SK-N-MC (cell line): ENCODE measurements at places on chromosomes 7 and 10.

DNA sequence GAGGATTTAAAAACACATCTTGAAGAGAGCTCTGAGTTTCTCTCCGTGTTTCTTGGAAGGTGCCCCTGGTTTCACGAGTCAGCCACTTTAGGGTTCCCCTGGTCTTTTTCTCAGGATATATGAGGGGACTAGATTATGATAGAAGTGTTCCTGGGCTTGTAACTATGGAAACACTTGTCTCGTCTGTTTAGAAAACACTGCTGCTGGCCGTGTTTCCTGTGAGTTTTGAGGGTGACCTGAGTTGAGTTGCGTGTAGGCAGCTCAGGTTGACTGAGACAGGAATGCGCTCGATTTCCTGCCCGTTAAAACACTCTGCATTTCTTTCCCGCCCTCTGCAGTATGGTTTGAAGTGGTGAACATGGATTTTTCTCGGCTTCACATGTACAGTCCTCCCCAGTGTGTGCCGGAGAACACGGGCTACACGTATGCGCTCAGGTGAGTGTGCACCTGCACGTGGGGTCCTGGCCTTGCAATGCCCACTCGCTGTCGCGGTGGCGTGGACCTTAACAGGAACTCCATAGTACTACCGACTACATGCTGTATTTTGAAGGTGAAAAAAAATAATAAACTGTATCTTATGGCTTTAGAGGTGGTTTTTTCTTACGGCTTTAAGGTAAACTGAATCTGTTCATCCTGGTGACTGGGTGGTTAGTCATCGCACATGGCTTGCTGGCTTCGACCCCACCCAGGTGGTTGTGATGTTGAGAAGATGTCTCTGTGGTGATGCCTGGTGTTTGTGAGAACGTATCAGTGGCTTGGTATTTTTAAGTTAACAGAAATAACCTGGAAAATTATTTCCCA, at the start of gene SUN1:
TSS of gene SUN1 (plus strand) at position 310 of the 801 bp plus-strand sequence. CDS start at position 359, 49 bp downstream.
- DNase-seq: no peak

DNA sequence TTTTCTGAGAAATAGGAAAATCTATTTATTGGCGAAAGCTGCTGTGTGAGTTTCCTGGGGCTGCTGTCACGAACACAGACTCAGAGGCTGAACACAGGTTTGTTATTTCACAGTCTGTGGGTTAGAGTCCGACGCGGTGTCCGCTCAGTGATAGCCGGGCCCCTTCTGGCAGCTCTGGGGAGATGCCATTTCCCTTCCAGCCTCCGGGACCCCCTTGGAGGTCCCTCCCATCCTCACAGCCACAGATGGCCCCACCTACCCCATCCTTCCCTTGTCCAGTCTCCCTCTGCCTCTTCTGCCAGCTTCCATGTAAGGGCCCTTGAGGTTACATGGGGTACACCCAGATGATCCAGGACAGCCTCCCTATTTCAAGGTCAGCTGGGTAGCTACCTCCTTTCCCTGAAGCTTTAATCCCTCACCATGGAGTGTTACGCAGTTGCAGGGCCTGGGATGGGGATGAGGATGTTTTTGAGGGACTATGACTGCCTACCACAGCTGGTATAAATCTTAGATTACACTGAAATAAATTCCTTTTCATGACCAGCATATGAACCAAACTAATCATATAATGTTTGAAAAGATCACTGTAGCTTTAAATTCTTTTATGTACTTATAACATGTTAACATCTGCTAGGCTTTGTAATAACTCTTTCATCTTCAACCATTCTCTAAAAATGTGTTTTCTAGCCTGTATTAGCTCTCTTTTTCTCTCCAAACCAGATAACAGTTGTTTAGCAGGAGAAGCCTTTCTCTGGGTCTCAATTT, 98.5 kb downstream of the WDR37 start:
- DNase-seq: no peak

GRCh38 chr7:51315393-51316261, 982 bp downstream of the COBL start:
- DNase-seq: no peak

DNA sequence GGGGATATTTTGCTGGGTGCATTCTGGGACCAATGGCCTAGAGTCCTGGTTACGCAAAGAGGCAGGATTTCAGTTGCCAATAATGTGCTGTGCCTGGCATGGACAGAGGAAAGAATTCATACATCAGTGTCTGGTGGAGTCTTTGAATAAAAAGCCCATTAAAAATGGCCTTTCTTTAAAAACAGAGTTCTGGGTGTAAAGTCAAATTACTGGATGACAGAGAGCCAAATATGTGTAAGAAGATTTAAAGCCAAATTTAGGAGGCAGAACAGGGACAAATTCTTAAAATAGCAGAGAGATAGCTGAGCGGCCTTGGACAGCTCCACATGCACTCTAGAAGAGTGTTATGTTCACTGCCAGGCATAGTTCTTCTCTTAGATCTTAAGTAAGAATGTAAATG, 60.8 kb upstream of the MEOX2 start:
- DNase-seq: no peak

- DNase-seq: no peak
Observed at GRCh38 chr7:123977081-123977480, 52.0 kb downstream of the SPAM1 start.

GRCh38 chr7:56222866-56223265, 106.6 kb upstream of the NUPR2 start:
- DNase-seq: no peak

- DNase-seq: no peak
Observed at GRCh38 chr10:119834188-119834587, 38.5 kb downstream of the MCMBP start.

GRCh38 chr7:157715071-157715937, 378.5 kb downstream of the DNAJB6 start:
- DNase-seq: no peak

DNA sequence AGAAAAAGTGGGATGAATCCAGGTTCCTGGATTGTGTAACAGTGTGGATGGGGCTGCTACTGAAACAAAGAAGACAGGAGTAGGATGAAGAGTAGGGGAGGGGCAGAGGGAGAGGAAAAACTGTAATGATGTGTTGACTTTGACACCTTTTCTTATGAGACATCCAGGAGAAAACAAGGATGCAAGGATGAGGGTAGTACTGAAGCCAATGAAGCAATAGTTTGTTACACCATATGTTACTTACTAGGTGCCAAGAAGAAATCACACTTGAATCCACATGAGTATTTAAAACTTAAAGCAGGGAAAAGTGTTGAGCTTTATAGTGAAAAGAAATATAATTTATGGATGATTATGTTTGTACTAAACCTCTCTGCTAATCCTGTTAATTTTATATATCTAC, 420.6 kb downstream of the ARL4A start:
- DNase-seq: no peak

DNA sequence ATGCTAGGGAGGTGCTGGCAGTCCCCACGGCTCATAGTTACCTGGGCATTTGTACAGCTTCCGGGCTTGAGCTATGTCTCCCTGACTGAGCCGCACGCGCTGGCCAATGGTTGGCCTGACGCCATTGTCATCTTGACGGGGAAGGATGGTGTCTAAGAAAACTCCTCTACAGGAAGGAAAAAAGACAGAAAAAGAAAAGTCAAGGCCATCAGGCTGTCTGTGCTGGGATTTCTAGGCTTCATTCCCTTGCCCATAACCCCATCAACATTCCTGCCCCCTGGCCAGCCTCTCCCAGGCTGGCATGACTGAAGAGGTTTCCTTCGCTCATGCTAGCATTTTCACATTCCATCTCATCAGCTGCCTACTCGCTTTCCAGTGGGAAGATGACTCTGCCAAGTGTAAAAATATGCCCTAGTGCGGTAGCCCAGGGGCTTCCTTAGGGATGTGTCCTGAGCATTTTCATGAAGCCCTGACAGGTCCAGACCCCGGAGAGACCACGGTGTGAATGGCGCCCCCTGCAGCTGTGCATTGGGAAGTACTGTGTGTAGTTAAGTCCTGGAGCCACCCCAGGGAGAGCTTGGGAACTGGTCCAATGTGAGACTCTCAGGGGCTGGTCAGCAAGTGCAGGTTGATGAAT, 54.5 kb upstream of the OPALIN start:
- no peak for DNase-seq

GRCh38 chr10:23543691-23544380, 105.0 kb downstream of the OTUD1 start:
- no peak for DNase-seq

DNA sequence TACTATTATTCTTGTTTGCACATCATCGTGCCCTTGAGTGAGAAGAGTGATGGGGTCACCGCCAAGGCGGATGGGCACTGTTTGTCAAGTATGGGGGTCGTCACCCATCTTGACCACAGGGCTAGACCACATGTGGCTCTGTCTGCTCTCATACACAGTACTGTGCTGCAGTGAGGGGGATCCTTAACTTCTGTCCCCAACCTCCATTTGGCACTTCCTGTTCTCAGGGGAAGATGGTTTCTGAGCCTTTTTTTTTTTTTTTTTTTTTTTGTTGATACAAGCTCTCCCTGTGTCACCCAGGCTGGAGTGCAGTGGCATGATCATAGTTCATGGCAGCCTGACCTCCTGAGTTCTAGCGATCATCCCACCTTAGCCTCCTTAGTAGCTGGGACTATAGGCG, 13.6 kb downstream of the WBP1L start:
- DNase-seq: no peak

GRCh38 chr7:27071622-27072390, 24.0 kb downstream of the HOXA1 start:
- DNase-seq: no peak

GRCh38 chr7:31882187-31882586, 188.0 kb downstream of the PDE1C start:
- DNase-seq: no peak

DNA sequence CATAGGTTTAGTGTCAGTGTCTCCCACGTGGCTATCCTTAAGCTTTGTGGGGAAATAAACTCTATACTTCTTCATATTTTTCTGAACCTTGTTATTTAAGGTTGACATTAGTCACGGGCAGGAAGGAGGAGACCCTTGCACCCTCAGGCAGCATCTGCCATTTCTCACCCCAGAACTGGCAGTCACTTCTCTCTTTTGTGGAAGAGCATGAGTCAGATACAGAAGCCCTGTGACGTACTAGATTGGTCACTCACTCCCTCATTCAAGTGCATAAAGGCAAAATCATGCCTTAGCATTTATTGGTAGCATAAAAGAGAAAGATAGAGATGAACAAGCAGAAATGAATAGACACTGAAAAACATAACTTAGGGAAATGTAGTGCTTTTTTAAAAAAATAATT, 206.0 kb upstream of the MDFIC start:
- DNase-seq: no peak

DNA sequence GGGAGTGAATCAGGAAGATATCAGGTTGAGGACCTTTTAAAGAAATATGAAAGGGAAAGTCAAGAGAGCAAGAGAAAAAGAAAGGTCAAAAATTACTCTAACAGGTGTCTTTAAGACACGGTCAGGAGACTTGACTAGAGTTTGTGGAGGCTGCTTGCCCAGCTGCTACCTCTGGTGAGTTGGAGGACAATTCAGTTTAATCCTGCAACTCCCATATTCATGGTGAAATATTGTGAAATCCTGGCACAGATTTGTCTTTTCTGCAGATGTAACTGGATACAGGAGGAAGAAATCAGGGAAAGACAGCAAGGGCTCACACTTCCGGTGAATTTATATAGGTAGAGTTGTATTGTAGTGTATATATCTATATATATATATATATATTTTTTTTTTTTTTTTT, 93.5 kb downstream of the AKAP9 start:
- DNase-seq: no peak

DNA sequence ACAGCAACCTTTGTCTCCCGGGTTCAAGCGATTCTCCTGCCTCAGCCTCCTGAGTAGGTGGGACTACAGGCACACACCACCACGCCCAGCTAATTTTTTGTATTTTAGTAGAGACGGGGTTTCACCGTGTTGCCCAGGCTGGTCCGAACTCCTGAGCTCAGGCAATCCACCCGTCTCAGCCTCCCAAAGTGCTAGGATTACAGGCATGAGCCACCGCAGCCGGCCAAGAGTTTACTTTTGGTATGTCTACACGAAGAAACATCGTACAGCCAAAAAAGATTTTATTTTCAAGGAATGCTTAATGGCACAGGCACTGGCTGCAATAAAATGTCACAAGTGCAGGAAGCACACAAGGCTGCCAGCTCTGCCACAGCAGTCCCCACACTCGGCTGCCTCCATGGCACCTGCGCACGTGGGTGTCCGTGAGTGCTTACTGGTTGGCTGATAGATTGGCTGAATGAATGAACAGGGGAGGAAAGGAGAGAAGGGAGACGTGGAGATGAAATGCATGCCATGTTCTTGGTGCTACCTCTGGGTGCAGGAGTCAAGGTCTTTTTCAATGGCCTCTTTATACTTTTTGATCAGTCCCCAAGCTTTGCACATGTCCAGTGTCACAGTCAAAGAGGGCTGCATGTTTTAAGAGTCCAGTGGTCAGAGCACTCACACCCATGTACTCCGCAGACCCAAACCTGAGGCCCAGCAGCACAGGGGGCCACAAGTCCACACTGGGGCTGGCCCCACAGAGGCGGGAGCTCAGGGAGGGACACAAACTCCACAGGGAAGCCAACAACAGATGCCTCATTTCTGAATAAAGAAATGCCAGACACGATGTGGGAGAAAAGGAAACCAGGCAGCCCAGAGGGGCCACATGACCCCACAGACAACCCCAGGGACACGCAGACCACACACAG, 198.2 kb downstream of the MAD1L1 start:
- DNase-seq: no peak

DNA sequence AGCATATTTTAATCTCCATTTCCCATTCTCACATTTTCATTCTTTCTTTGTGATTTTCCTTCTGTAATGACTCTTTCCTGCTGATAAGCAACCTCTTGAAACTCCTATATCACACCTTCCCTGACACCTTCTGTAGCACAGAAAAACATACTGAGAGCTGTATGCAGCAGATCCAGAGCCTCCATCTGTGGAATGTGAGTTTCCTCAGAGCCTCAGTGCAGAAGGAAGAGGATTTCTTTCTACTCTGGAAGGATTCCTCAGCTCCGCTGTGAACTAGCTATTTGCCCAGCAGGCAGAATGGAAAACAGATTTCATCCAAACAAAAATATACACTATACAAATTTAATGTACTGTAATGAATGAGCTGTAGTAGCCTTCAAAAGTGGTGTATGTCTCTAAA, 841.3 kb upstream of the ZWINT start:
- no peak for DNase-seq

- DNase-seq: no peak
Observed at GRCh38 chr7:101936223-101936610, 118.8 kb downstream of the CUX1 start.

GRCh38 chr10:62924344-62924748, 108.2 kb upstream of the EGR2 start:
- DNase-seq: no peak

DNA sequence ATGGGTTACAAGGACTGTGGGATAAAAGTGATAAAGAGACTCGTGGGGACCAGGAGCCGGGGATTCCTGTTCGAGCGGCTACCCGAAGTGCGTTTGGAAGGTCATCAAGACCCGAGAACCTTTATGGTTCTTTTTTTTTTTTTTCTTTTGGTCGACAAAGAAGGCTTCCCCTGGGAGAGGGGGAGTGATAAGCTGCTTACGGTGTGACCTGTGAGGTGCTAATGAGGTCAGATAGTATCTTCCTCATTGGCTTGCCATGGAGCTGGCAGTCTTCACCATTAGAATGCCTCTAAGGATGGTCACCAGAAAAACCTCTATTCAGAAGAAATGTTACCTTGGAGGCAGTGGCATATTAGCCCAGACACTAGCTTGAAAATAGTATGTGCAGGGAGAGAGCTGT, 92.3 kb upstream of the STEAP4 start:
- no peak for DNase-seq

GRCh38 chr10:9449530-9449929, 1395.0 kb downstream of the GATA3 start:
- no peak for DNase-seq
